Stimulated activated CD4-positive, alpha-beta T cell treated with anti-CD3 and anti-CD28 coated beads, Interleukin-1b, Interleukin-23, amount 100 ng/mL, for 4 hours (primary cell): ENCODE measurements at places on chromosomes 12 and 14.
A peak's percentile ranks its signal among the peaks of the same experiment; 100 is the strongest.

GRCh38 chr14:38616959-38617358, 361.1 kb upstream of the CLEC14A start:
- DNase-seq: no peak

DNA sequence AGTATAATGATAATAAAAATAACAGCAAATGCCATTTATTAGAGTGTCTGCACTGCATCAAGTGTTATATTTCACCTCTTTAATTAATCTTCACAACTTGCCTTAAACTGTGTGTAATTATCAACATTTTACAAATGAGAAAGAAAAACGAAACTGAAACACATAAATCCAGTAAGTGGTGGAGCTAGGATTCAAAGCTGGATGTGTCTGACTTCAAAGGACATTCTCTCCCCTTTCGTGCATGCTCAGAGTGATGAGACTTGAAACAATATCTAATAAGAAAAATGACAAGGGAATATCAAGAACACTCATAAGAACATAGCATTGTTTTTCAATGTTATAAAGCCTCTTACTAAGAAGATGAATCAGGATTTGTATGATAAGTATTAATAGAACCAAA, 78.8 kb downstream of the DUSP6 start:
- no peak for DNase-seq

DNA sequence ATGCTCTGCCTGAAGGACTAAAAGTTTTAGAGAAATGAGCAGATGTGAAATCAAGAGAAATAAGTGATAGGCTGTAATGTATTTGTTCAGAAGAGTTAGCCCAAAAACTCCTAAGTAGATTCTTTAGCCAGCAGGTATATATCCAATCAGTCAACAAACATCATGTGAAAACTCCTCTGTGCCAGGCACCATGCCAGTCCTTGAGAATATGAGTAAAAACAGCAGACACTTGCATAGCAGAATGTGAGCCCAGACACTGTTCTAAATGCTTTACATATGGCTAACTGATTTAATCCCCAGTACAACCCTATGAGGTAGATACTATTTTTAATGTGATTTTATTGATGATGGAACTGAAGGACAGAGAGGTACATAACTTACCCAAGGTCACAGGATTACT, 329.8 kb downstream of the PAWR start:
- DNase-seq: no peak

GRCh38 chr14:73625706-73626105, 13.4 kb downstream of the ACOT6 start:
- no peak for DNase-seq

DNA sequence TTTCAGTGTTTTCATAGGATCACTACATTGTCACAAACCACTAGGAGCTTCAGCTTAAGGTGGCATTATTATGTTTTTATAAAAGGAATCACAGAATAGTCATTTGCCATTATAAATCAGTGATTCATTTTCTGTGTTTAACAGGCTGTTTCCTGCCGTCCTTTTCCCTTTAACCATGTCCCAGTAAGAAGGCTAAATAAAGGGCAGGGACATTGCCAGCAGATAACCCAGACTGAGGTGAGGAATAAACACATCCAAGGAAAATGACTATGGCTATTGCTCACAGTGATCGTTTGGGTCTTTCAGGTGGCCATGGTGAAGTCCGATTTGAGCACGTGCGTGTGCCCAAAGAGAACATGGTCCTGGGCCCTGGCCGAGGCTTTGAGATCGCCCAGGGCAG, 17.9 kb upstream of the ALDH2 start:
- DNase-seq: no peak

- no peak for DNase-seq
Observed at GRCh38 chr14:93980456-93981201, 4.3 kb upstream of the ASB2 start.

DNA sequence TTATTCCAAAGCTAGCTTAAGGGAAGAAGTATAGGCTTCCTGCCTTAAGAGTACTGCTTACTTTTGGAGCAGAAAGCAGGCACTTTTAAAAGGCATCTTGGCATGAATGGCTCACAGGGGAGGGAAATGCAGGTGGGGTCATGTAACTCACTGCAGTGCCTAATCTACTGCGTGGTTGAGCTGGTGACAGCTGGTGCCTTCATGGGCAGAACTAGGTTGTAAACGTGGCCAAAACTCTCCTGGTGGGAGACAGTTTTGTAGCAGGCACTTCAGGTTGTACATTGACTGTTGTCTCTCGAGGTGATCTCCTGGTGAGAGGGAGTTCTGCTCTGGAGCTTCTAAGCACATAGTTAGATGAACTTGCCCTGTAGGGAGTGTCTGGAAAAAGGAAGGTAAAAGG, 962.5 kb downstream of the DIO2 start:
- no peak for DNase-seq

DNA sequence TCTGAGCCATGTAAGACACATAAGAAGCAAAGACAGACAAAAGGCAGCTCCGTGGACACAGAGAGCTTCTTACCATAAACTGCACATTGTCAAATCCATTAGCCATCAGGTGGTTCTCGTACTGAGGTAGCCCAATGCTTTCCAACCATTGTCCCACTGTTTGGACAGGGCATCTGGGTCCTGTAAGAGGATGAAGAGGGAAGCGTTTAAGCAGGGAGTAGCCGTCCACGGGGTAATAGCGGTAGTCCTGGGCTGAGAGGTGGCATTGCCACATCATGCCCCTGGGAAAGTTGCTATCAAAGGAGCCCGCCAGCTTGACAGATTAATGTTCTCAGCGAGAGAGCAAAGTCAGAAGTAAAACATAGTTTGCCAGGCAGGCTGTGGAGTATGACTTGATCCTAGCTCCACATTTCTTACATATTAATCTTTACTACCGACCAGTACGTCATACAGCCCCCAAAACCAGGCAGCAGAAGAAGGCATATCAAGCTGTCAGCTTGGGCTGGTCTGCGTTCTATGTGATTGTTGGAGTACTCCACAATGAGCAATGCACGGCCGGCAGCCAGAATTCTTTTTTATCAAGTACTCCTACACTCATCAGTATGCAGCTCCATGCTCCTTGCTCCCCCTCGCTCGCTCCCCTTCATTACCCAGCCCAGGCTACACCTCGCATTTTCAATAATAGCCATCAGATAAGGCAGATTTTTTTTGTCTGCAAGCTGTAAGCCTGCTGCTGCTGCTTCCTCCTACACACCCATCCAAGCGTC, 493.2 kb upstream of the GARIN6 start:
- DNase-seq: no peak

- DNase-seq: no peak
Observed at GRCh38 chr14:51859131-51859530, 1.3 kb upstream of the GNG2 start.

DNA sequence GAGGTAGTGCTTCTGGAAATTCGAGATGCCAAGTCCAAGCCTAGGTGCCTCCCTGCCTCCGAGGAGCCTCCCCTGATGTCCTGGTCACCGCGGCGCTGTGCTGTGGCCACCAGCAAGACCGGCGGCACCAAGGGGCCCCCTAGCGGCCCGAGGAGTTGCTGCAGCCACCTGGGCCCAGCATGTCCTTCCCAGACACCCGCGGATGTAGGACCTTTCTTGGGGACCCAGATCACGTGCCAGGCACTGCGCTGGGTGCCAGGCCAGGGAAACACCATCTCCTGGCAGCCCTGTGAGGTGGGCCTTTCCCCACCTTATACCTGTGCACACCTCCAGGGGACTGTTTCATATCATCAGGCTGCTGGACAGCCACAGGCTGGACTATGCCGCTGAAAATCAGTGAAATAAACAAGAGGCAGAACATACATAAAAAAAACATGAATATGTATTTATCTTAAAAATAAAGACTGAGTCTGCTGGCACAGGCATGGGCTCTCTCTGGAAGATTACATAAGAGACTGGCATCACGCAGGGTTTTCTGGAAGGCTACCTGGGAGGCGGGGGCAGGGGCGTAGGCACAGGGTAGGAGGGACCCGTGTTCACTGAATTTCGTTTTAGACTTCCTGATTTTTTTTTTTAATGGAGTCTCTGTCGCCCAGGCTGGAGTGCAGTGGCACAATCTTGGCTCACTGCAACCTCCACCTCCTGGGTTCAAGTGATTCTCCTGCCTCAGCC, 15.9 kb upstream of the HHIPL1 start:
- DNase-seq: peak; percentile 45

- DNase-seq: no peak
Observed at GRCh38 chr14:47392326-47392725, 283.1 kb downstream of the MDGA2 start.

GRCh38 chr12:21828779-21829178, 54.3 kb upstream of the KCNJ8 start:
- DNase-seq: no peak

GRCh38 chr14:93655078-93655750, 133.1 kb downstream of the PRIMA1 start:
- DNase-seq: no peak

DNA sequence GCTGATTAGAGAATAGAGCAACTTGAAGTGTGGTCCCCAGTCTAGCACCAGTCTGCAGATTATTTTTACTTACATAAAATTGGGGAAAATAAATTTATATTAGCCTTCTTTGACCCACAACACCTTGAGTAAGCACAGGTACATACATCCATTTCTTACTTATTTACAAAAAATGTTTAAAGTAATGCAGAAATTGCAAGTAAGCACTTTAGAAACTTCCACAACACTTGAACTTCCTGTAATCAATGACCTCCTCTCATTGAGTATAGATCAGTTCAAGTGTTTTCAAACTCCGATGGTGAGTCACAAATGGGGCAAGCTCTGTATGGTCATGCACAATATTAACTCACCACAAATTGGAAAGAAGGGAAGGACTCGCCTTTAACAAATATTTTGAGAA, 83.3 kb downstream of the KIF21A start:
- DNase-seq: no peak

- DNase-seq: peak; percentile 48
Observed at GRCh38 chr14:77067632-77068516, 30.2 kb upstream of the CIPC start.

DNA sequence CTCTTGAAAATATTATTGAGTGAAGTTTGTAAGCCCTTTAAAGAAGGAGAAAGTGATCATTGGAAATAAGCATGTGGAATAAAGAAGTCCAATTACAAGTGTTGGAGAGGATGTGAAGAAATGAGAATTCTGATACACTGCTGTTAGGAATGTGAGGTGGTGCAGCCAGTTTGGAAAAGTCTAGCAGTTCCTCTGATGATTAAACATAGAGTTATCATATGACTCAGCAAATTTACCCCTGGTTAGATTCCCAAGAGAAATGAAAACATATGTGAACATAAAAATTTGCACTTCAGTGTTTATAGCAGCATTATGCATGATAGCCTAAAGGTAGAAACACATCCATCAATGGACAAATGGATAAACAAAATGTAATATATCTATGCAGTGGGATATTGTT, 319.9 kb downstream of the AEBP2 start:
- DNase-seq: no peak

DNA sequence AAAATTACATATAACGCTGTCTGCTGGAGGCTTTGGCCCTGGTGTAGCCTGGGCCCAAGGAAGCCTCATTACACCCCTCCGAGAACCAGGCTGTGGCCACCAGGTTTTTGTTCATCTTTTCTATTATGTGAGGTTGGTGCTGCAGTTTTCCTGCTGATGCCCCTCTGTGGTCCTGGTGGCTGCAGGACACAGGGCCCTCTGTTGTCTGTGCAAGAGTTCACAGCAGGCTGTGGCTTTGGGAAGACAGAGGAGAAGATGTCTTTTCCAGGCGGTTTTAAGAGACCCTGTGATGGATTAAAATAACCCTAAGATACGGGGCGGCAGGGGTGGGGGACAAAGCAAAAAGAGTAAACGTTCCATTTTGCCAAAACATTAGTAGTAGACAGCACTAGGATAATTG, 121.5 kb downstream of the ADGRD1 start:
- no peak for DNase-seq

- no peak for DNase-seq
Observed at GRCh38 chr12:48336061-48336460, 14.7 kb downstream of the ZNF641 start.

- no peak for DNase-seq
Observed at GRCh38 chr12:52530366-52530765, 10.2 kb upstream of the KRT5 start.

DNA sequence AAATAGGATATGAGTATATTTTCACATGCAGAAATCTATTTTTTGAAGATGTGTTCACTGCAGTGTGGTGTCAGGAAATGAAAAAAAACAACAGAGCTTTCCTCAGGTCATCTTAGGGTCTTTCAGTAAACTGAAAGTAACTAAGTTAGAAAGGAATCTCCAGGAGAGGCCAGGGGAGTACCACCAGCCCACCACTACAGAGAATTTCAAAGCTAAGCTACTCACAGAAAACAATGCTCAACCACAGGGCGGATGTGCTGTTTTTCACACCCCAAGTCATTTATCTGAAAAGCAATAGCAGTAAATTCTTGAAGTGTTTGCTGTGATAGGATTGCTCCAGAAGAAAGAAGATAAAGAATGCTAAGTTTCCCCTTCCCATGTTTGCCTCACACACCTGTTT, 79.0 kb downstream of the IFNG start:
- DNase-seq: no peak

DNA sequence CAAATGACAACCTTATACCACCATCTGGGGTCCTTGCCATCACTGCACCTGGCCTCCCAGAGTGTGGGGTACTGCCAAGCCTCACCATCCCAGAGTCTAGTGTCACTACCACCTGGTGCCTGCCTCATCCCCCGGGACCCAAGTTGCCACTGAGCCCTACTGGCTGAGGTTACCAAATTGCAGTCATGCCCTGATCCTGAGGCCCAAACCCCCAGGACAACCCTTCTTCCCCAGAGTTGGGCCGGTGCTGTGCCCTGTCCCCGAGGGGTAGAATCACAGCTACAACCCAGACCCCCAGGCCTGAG, 8.4 kb upstream of the SFSWAP start:
- no peak for DNase-seq

DNA sequence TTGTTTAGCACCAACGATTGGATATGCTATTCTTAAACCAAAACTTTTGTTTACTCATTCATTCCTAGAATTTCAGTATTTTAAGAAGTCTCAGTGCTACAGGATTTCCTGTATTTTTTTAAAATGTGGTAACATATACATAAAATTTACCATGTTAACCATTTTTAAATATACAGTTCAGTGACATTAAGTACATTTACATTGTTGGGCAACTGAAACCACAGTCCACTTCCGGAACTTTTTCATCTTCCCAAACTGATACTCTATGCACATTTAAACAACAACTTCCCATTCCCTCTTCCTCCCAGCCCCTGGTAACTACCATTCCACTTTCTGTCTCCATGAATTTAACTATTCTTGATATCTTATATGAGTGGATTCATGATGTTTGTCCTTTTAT, 30.3 kb downstream of the PDE3A start:
- no peak for DNase-seq

- no peak for DNase-seq
Observed at GRCh38 chr12:80419644-80420043, 24.4 kb upstream of the PTPRQ start.

DNA sequence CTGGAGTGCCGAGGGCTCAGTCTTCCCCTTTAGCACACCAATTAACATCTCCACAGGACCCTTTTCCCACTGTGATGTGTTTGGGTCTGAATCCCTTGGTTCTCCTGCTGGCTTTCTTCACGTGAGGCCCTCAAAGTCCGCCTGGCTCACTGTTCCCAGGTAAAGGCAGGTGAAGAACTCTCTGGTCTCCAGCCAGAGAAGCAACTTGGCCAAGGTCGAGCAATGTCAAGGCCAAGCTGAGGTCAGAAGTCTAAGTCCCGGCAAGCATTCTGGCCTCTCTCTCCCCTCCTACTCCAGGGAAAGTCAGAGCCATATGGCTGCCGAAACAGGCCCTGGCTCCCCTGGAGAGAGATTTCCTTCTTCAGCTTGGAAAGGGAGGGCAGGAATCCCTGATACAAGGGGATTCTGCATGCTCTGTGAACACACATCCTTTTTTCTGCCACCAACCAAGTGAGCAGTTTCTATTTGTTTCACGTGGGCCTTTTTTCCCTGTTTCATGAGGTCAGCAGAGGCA, 61.4 kb upstream of the ESRRB start:
- no peak for DNase-seq
